ENCODE measurements at places on chromosomes 3 and 15. TPM values are rescaled to one million over a fixed set of nuclear protein-coding genes. Genes with fewer than 3 reads are reported as not detected.

DNA sequence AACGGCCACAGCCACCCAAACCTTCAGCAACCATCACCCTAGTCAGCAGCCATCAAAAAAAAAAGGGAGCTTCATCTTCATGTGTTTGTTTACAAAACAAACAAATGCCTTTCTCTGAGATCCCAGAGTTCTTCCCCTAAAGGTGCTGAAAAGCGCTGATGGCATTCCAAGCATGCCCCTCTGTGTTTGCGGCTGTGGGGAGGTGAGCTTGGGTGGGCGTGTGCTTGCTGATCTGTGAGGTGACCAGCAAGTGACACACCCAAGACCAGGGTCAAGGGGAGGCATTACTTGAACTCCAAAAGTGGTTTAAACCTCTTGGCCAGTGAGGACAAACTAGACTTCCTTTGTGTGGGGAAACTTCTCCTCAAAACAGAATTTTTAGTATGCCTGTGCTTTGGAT lies 81.5 kb downstream of the DHX36 start:
- DNase-seq: no peak

- DNase-seq: no peak
Observed at GRCh38 chr15:49278751-49279150, 108.7 kb downstream of the GALK2 start.

GRCh38 chr3:41120460-41120859 lies 78.8 kb upstream of the CTNNB1 start:
- DNase-seq: no peak

The ROPN1B gene
- total RNA-seq: 0.53 TPM

The PLXND1 gene
- total RNA-seq: 71.0 TPM

GRCh38 chr3:25903371-25904129 lies 113.7 kb downstream of the OXSM start:
- DNase-seq: no peak

- DNase-seq: no peak
Observed at GRCh38 chr3:113275583-113275928, 64.2 kb downstream of the BOC start.

The GPR156 gene
- 0.45 TPM for total RNA-seq

GRCh38 chr3:155647206-155647605 lies 97.7 kb downstream of the PLCH1 start:
- DNase-seq: no peak

DNA sequence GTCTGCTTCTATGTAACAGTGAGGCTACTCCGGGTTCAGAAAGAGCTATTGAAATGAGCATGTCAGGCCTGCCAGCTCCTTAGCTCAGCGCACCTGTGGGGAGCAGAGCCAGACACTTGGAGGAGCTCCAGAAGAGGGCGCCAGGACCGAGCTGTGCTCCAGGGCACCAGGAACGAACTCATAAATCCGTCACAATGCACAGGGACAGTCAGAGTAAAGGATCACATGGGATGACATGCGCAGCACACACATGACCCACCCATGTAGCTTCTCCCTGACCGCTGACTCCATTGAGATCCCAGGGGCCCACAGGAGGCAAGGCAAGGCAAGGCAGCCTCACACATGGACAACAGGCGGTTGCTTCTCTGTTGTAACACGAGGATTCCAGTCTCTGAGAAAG lies 26.0 kb upstream of the GNB5 start:
- no peak for DNase-seq

- DNase-seq: no peak
Observed at GRCh38 chr3:144912968-144913367, 941.3 kb downstream of the DIPK2A start.

- no peak for DNase-seq
Observed at GRCh38 chr3:177930771-177931170, 605.5 kb upstream of the KCNMB2 start.

GRCh38 chr3:126397610-126398422 lies 3.1 kb downstream of the CFAP100 start:
- no peak for DNase-seq

The CHST13 gene
- total RNA-seq: 0.31 TPM

DNA sequence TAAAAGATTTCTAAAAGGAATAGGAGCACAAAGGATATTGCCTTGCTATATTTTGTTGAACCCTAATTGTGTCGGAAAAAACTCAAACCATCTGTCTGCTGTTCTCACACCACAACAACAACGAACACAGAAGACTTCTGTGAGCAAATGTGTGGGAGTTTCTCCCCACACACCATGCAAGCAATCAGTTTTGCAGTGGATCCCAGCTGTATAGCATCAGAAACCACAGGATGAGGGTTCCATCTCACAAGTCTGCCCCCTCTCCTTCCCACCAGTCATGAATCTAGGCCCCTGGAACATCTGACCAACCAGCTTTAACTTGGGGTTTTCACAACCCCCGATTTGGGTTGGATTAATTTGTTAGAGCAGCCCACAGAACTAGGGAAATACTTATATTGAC lies 91.3 kb upstream of the SLC4A7 start:
- DNase-seq: no peak

The CCDC54 gene
- total RNA-seq: not detected

The PLS1 gene
- 14.6 TPM for total RNA-seq

DNA sequence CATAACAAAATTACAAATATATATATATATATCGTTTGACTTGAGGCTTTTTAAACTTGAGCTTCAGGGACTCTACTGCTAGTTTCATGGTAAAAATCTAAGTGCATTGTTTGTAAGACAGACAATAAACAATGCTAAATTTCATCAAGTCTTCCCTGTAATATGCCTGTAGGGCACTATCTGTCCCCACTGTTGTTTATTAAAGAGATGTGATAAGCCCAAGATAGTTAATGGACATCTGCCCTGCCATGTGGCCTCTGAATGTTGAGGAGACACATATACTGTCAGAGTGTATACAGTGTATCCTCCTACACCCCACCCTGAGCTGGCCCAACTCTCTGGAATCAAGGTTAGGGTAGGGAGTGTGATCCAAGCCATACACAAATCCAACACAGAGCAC lies 15.1 kb upstream of the EIF1B start:
- no peak for DNase-seq

DNA sequence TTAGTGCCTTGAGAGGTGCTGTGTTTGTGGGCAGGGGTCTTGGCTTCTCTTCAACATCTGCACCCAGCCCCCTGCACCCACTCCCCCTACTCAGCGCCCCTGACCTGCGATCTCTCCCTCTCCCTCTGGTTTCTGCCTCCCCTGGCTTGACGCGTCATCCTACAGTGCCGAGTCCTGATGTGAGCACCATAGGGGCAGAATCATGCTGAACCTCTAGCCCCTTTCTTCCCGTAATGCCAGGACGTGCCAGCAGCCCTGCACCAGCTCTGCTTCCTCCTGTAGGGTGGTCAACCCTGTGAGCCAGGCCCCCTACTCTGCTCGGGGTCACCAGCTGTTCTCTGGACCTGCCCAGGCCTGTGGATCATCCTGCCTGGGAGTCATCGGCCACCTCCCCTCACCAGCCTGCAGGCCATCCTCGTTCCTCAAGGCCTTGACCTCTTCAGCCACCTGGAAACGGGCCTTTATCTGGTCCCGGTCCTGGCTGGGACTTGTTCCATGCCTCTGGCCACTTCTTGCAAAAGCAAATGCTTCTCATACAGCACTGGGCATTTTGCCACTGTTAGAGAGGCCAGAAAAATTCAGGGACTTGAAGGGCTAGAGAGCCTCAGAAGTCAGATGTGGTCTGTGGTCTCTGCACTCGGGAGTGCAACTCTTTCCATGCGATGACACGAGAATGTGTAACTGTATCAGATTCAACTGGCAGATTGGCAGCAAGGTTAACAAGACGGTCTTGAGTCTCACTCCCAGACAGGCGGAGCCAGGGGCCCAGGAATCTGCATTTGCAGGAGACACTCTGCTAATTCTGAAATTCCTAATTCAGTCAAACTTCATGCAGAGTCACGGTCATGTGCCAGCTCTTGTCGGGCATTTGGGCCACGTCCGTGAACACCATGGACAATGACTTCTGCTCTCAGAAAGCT lies 16.7 kb upstream of the KLF15 start:
- no peak for DNase-seq

DNA sequence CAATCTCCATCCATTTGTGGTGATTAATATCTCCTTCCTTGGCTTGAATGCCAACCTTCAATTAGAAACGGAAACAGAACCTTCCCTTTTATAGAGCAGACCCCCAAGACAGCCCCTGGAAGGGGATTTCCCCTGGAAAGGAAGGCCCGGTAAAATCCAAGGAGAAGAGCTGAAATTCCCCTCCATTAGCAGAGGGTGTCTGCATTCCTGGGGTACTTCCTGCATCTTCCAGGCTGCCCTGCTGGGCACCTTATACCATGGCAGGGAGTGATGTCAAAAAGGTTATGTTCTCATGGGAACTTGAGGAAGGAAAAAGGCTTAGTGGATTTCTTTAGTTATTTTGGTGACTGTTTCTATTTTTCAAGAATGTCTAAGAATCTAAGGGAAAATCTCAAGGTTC lies 116.7 kb upstream of the NEO1 start:
- DNase-seq: no peak

The CLEC3B gene
- total RNA-seq: 0.43 TPM

The FBXO40 gene
- total RNA-seq: not detected

The SUSD5 gene
- 3.3 TPM for total RNA-seq

The DLL4 gene
- 5.9 TPM for total RNA-seq

GRCh38 chr3:120894316-120895057 lies 13.5 kb upstream of the STXBP5L start:
- no peak for DNase-seq

The CCR9 gene
- not detected for total RNA-seq

DNA sequence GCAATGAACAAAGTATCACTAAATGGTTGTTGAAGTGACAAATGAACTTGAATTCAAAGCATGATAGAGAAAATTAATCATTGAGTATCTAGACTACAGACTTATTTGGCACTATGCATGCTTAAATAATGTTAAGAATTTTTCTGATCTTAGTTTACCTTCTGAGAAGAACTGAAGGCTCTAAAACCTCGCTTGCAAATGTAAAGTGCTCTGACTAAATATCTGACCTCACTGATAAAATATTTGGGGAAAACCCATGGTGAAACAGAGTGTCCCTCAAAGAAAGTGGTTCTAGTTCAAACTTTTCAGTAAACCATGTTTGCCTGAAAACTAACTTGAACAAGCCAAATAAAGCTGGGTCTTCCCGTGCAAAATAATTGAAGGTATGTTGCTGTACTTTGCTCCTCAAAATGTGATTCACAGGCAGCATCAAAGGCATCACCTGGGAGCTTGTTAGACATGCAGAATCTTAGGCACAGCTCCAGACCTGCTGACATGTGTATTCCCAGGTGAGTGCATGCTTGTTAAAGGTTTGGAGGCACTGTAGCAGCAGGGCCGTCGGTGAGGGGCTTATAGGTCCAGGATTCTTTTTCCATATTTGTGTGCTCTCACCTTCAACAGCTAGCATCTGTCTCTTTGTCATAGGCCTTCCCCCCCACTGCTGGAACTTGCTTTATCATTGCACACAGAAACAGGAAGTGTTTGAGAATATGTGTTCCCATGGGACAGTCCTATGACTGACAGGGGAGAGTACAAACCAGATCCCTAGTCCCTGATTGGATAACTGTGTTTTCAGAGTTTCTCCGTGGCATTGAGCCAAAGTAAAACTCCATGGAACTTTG lies 524.2 kb upstream of the LMCD1 start:
- DNase-seq: no peak

DNA sequence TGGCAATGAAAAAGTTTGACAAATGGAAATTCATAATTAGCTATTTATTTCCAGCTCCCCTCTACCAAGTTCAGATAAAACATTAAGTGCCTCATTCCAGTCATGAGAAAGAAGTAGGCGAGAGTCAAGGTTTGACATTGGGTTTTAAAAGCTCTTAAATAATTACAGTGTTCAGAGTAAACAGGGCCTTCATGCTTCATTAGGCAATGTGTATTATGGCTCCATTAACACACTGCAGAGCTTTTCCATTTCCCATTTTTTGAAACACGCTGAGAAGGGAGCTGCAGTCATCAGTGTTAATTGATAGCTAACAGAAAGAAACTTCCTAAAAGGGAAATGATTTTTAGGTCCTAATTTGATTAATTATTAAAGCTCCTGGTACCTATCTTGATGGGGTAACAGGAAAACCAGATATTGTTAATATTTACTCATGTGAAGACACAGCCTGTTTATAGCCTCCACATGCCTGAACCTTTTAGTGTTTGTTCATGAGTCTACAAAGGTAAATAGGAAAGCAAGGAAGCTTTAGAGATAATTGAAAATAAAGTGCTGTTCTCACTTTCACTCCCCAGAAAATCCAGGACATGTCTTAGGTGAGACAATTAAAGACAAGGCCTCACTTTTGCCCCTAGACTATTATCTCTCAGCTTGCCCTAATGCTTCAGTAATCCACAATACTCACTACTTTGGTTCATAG lies 28.7 kb downstream of the SST start:
- no peak for DNase-seq

GRCh38 chr3:51712511-51712931 lies 5.7 kb downstream of the GRM2 start:
- no peak for DNase-seq

DNA sequence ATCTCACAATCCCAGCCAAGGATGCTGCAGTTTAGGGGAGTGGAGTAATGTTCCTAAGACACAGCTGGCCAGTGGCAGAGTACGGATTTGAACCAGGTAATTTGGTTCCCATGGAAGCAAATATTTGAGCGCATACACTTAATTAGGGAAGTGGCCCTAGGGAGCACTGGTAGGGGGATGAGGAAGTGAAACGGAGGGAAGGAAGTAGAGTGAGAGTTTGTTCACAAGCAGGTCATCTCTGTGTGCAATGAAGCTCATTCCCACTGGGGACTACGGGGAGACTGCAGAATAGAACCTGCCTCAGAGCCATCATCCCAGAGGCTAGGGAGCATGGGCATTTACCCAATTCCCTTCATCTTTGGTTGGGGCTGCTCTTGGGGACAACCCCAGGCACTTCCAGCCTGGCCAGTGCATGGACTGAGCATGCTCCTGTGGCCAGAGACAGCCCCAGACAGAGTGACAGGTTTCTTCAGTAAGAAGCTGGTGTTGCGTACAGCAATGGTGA lies 317.2 kb upstream of the PROK2 start:
- no peak for DNase-seq

The CEP19 gene
- 1.1 TPM for total RNA-seq

- DNase-seq: no peak
Observed at GRCh38 chr3:48014358-48014757, 1.9 kb downstream of the MAP4 start.

- no peak for DNase-seq
Observed at GRCh38 chr3:142315083-142315482, 89.7 kb upstream of the GK5 start.

DNA sequence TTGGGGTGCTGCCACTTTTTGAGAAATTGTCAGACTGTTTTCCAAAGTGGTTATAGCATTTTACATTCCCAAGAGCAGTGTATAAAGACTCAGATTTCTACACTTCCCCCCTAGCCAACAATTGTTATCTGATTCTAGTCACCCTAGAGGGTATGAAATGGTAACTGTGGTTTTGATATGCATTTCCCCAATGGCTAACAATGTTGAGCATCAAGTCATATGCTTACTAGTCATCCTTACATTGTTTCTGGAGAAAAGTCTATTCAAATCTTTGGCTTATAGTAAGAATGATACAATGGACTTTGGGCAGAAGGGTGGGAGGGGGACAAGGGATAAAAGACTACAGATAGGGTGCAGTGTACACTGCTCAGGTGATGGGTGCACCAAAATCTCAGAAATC lies 73.3 kb downstream of the CSNK1G1 start:
- DNase-seq: no peak

The PLA2G4D gene
- not detected for total RNA-seq
